ENCODE measurements at places on chromosomes 5 and 9.
A peak's percentile ranks its signal among the peaks of the same experiment; 100 is the strongest.

- no peak for DNase-seq
These were observed 217.6 kb downstream of the NPR3 start for GRCh38 chr5:32928761-32929160.

- DNase-seq = no peak
These were observed 136.5 kb downstream of the EFNA5 start for GRCh38 chr5:107533910-107534876.

- DNase-seq = no peak
These were observed 207.5 kb downstream of the NXNL2 start for GRCh38 chr9:88742483-88742882.

DNA sequence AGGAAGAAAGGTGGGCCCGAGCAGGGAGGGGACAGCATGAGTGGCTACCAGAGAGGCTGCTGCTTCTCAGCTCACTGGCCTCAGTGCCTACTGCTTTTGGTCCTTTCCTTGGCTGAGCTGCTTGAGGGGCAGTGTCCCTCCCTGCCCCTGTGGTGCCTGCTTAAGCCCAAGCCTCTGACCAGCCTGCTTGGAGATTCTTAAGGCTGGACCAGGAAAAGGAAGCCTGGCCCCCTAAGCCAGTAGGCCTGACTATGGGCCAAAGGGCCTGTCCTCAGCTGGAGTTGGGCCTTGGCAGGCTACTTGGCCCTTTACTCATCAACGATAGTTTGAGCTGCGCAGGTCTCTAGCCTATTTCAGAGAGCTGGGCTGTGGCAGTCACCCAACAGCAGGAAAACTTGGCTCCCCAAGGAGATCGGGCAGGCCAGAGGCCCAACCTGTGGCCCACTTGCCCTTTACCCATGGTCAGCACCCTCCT, 24.9 kb downstream of the TCF7 start:
- no peak for DNase-seq

GRCh38 chr5:170423692-170424091, 34.5 kb upstream of the KCNMB1 start:
- no peak for DNase-seq

DNA sequence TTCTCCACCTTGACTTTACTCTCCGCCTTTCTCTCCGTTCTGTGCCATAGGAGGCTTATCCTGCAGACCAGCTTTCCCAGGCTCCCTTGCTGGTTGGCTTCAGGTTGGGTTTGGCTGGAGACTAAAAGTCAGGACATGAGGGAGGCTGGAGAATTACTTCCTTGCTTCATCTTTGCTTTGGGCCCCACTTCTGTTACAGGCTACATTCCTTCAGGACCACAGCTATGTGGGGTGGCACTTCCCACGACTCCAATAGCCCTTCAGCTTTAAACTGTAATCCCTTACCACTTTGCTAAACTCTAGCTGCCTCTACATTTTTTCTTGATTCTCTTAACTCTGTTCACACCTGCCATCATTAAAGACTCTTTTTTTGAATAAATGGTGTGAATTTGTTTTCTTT, 186.7 kb upstream of the NR4A3 start:
- no peak for DNase-seq

DNA sequence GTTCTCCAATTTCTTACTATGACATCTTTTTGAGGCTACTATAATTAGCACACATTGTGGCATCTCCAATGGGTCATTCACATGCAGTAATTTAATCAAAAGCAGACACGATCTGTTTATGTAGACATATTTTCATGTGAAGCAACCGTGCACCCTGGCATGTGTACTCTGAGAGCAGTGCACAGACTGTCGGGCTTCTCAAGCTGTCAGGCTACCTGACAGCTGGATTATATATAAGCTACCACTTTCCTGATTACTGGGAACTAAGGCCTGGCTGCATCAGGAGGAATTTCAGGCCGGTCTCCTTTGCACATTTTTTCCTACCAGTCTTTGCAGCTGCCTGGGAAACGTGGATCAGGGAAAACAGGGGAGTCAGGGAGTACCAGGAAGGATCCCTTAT, 197.5 kb downstream of the MAPKAP1 start:
- DNase-seq = no peak

DNA sequence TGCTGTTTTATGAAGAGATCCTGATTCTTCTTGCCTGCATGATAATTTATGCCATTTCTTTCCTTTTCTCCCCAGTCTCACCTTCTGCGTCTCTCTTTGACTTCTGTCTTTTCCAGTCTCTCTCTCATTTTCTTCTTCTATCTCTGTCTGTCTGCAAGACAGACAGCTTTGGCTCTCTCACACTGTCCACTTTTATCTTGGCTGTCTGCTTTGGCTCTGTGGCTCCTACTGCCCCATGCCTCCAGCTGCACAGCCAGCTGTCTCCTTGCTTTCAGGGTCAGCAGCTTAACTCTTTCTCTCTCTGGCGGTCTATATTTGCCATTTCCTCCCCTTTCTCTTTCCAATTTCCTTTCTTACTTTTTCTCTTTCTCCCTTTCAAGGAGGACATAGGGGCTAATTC, 971.1 kb upstream of the COX7C start:
- DNase-seq = no peak

GRCh38 chr9:72909428-72909827, 43.4 kb downstream of the ALDH1A1 start:
- no peak for DNase-seq

DNA sequence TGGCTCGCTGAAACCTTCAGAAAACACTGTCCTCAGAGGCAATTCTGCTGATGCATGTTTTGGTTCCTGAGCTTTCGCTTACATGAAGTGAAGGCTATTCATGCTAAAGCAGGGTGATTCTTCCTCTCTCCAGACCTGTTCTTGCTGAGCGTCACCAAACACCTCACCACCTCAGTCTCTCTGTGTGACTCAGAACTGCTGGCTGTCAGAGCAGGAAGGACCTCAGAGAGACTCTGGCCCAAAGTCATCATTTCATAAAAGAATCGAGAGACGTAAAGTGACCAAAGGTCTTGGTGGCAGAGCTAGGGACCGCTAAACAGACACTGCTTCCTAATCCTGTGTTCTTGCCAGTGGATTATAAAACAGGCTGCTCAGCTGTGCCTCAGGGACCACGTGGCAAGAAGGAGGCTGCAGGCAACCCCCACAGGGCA, 73.8 kb downstream of the LHFPL2 start:
- DNase-seq = no peak

- DNase-seq = no peak
These were observed 34.3 kb upstream of the ARL15 start for GRCh38 chr5:54344653-54345052.

DNA sequence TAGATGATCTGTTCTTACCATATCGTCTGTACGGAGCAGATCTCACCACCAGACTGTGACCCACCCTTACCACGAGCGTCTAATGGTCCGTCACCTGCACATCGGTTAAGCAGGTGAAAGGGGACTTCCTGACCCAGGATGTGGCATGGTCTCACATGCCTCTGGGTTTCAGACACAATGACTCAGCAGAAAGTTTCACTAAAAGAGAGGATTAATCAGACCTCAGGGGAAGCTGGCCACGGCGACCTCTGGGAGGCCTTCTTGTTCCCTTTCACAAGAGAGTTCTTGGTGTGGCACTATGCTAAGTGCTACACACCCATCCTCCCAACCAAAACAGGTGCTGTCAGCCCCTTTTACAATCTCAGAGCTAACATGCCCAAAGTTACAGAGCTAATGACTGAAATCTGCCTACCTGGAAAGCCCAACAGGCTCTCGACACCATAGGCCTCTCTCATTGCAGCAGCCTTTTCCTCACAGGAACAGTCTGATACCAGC, 41.6 kb downstream of the ADAMTS12 start:
- DNase-seq = no peak

DNA sequence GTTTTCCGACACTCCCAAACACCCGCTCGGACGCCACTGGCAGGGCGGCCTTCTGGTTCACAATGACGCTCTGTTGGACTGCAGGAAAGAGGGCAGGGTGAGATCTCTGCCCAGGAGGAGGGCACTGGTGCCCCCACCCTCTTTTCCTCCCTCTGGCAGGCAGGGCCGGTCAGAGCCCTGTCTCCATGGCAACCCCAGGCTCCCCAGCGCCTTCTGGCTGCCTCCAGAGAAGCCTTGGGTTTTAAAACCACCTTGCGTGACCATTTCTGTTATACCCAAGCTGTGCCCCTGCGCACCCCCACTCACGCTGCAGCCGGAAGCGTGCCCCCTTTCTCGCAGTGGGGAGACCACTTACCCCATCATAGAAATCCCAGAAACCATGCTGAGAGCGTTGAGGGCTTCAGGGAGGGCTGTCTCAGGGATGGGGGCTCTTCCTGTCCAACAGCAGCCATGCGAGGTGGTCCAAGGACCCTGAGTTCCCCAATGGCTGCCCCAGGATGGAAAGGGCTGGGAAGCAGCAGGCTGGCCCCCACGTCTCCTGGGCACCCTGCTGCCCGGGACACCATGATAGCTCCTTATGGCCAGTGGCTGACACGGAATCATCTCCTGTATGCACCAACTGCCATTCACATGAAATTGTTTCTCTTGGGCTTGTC, 7.3 kb downstream of the C9orf50 start:
- no peak for DNase-seq

DNA sequence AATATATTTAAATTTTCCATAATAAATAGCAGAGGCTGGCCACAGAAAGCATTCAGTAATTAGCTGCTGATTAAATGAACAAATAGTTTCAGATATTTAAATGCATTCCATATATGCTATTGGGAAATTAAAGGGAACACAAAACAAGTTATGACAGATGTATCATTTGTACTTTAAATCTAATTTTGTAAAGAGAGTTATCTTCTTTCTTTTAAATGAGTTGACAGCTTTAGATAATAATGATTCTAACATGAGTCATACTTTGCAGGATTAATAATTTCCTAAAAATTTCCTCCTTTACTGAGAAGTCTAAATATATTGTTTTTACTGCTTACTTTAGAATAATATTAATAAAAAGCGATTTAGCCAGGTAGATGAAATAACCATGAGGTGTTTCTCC, 320.1 kb downstream of the ADAMTS6 start:
- DNase-seq = no peak

DNA sequence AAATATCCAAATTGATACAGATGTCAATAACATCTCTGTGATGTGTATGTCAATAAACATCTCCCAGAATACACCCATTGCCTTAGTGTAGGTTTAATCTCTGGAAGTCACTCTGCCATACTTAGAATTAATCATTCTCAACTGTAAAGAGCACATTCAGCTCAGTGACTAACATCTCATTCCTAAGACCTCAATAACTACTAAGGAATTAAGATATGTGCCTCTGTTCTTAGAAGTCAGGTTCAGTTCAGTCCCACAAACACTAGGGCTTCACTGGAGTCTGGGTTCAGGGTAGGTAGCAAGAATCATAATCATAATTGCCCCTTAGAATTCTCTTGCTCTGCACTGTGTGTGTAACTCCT, 31.7 kb downstream of the UGCG start:
- no peak for DNase-seq

DNA sequence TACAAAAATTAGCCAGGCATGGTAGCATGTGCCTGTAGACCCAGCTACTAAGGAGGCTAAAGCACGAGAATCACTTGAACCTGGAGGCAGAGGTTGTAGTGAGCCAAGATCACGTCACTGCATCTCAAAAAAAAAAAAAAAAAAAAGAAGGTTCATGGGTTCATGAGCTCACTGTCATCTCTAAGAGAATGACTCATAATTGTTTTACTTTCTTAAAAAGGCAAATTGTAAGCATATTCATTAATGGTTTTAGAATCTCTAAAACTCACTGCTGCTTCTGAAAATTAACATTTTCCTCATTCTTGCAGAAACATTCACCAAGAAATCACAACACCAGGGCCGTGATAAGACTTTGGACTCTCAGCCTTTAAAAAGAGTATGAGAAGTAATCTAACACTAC, 103.6 kb downstream of the GNA14 start:
- no peak for DNase-seq

DNA sequence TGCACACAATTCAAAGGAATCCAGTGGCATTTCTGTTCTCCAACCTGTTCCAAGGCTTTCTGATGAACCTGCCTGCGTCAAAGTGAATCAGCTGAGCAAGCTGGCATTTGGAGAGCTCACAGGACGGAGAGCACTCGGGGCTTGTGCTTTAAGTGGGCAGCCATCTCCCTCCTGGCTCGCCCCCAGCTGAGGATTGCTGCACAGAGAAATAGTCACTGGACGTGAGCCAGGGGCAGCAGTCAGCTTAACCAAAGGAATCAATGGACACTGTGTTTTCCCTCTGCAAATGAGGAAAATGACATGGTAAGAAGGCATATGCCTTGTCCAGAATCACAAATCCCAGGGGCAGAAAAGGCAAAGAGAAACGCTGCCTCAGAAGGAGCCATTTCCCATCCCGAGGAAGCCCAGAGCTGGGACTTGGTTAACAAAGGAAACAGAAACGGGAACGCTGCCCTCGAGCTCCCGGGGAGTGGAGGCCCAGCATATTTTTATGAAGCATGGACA, 299.4 kb downstream of the ZSWIM6 start:
- no peak for DNase-seq

GRCh38 chr5:111776913-111777781, 20.2 kb upstream of the NREP start:
- DNase-seq = no peak

DNA sequence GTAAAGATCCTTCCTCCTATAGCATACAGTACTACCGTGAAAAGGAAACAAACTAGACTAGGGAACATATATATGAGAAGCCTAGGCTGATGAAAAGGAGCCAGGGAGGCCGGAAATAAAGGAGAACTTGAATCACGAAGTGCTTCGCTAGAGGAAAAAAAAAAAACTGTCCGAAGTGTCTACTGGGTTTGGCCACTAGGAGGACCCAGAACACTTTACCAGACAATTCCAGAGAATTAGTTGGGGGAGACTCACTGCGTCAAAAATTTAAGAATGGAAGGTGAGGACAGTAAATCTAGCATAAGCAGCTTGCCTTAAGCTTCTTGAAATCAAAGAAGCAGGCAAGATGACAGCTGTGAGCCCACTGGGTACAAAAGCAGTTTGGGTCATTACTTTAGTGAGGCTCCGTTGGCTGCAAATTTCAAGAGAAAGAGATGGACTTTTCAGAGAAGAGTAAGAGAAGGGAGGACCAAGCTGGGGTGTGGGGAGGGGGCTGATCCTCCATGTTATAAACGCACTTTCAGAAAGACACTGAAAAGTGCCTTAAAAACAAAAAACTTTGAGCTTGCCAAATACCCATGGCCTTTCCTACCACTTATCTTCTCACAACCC, 47.4 kb downstream of the P4HA2 start:
- peak; percentile 23 for DNase-seq

GRCh38 chr9:122360891-122361290, 9.9 kb upstream of the PTGS1 start:
- no peak for DNase-seq

- no peak for DNase-seq
These were observed 337.0 kb upstream of the SMC2 start for GRCh38 chr9:103757062-103757461.

- DNase-seq = no peak
These were observed 204.0 kb downstream of the GADD45G start for GRCh38 chr9:89808756-89809181.
